Brain pericyte (primary cell): ENCODE measurements at places on chromosomes 4 and X.

- DNase-seq: no peak
Observed at GRCh38 chr4:100828986-100829685, 311.3 kb upstream of the EMCN start.

- DNase-seq: no peak
Observed at GRCh38 chr4:113349430-113349829, 300.0 kb downstream of the ANK2 start.

GRCh38 chr4:156019246-156019645, 65.6 kb upstream of the CTSO start:
- DNase-seq: no peak

- no peak for DNase-seq
Observed at GRCh38 chr4:98662626-98663225, 4.3 kb upstream of the TSPAN5 start.

GRCh38 chr4:20512033-20512792, 188.0 kb upstream of the PACRGL start:
- DNase-seq: no peak

- DNase-seq: no peak
Observed at GRCh38 chr4:132114885-132115284, 1034.2 kb upstream of the PCDH10 start.

- no peak for DNase-seq
Observed at GRCh38 chr4:147192679-147193078, 247.0 kb upstream of the TTC29 start.

DNA sequence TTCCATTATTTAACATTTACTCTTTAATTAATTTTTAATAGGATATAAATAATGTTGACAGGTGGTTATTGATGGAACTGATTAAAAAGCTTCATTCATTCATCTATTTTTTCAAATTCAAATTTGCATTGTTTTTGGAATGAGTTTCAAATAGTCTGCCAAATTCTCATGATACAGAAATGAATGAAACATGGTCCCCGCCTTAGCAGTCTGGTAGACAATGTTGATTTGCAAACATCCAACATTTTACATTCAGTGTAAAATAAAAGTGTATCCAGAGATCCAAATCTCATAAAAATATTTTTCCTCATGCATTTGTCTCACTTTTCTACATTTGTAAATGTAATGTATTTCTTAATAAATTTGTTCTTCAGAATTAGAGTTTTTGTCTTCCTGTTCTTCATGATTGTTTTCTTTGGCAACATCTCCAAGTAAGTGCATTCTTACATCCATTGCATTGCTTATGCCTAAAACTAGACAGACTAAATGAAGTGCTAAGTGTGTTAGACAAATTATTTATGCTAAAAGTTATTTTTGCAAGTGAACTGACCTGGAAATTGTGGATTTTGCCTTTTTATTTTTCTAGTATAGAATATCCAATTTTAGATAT, 142.3 kb downstream of the PCDH18 start:
- DNase-seq: no peak

GRCh38 chrX:68043713-68044438, 389.4 kb downstream of the OPHN1 start:
- DNase-seq: no peak

GRCh38 chrX:68354879-68355628, 78.2 kb downstream of the OPHN1 start:
- DNase-seq: no peak

GRCh38 chr4:7928711-7929110, 10.9 kb downstream of the AFAP1 start:
- DNase-seq: no peak

- no peak for DNase-seq
Observed at GRCh38 chr4:102328045-102328444, 17.2 kb downstream of the SLC39A8 start.

DNA sequence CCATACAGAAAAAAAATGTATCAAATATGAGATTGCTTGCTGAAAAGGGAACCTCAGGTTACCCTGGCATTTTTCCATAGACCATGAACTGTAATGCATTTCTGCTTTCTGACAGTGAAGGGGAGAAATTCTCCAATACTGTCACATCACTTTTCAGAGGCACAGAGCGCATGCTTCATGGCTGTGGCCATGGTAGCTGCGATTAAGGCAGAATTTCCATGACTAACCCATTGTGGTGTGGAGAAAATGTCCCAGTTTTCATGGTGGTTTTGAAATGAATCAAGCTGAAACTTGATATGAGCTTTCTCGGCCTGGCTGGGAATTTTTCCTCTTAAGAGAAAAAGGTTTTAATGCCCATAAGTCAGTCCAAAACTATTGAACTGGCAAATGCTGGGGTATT, 39.5 kb upstream of the MAP3K15 start:
- DNase-seq: no peak

DNA sequence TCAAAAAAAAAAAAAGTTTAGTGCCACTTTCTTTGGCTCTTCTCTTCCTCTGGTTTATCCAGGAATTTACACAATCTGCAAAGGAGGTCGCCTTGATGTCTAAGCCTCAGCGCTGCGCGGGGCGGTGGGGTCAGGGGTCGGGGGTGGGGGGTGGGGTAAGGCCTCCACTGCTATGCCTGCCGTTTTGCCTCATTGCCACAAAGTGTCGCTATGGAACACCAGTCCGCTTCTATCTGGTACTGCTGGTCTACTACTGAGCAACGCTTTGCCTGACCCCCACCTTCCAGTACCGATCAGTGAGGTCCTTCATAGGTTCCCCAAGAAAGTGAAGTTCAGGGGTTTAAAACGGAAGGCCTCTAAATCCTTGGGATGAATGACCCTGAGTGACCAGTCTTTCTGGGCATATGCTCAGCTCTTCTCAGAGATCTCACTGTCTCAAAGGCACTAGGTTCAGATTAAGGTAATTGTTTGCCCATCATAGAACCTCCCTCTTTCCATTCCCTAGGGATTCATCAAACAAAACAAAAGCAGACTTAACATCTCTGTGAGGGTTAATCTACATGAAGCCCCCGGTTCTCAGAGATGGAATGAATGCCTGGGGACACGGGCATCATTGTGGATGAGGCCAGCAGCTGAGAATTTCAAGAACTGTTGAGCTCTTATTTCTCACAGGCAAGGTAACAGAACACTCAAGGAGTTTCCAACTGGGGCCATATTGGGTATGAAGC, 16.9 kb upstream of the TSR2 start:
- no peak for DNase-seq

DNA sequence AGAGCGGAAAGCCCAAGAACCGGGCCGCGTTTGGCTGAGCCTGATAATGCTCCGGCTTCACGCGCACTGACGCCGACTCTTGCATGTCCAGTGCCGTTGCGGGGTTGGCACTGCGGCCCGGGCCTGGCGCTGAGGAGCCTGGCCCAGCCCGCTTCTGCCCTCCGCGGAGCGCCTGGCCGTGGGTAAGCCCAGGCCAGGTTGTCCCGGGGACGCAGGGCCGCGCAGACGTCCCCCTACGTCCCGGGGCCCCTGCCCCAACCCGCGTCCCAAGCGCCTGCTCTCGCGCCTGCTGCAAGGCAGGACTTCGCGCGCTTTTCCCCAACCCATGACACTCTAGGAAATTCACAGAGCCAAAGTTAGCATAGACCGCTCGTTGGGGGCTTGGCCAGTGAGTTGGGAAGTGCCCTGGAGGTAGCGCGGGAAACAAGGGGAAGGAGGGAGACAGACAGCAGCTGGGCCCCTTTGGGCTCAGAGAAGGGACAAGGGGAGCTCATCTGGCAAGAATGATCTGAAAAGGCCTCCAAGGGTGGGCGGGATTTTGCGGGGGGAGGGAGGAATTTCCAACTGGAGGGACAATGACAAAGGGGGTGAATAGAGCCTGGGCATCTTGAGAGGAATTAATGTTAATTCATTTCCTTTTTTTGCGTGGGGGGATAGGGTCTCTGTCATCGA, 665 bp upstream of the LRPAP1 start:
- no peak for DNase-seq

DNA sequence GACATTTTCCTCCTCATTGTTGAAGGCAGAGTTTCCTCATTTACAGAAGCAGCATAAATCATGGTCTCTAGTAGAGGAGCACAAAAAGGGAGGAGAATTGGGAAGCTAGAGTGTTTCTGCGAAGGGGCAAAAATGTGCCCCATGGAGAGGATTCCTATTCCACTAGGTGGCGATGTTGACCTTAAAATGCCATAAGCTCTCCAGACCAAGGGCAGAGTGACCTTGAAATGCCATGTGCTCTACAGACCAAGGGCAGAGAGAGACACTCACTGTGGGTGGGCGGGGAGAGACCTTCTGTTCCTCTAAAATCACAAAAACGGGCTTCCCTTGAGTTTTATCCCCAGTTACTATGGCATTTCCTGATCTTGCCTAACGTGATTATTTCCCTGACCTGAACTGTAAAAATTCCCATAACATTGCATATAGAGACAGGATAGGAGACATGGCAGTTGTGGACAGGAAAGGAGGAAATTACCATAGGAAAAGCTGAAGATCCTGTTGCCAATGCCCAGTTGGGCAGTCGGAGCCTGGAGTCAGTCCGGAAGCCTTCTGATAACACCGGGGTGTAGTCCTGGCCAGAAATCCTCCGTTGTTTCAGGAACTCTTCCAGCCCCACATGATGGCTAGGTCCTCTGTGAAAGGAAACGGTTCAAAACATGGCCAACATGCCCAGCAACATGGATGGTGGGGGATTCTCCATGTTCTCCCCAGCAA, 567.7 kb downstream of the MAGEB5 start:
- no peak for DNase-seq

DNA sequence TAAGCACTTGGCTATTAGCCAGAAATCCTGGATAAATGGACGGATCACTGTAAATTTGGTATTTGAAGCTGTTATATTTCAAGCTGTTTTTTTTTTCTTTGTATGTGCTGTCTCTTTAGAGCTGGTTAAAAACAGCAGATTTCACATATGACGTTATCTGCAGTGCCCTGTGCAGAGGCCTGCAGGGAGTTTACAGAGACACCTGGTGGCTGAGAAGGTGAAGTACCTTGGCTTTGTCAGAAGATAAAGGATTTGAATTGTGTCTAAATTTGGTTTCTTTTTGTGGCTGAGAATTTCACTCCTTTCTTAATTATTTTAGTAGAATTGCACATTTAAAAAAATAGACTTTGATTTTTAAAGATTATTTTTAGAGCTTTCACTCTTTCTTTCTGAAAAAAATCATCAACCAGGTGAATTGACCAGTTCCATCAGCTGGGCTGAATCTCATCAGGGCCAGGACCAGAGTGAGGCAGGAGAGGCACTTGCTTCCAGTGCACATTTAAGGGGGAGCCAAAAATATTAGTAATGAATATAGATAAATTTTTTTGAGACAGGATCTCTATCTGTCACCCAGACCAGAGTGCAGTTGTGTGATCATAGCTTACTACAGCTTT, 9.6 kb upstream of the CHRNA9 start:
- DNase-seq: no peak

DNA sequence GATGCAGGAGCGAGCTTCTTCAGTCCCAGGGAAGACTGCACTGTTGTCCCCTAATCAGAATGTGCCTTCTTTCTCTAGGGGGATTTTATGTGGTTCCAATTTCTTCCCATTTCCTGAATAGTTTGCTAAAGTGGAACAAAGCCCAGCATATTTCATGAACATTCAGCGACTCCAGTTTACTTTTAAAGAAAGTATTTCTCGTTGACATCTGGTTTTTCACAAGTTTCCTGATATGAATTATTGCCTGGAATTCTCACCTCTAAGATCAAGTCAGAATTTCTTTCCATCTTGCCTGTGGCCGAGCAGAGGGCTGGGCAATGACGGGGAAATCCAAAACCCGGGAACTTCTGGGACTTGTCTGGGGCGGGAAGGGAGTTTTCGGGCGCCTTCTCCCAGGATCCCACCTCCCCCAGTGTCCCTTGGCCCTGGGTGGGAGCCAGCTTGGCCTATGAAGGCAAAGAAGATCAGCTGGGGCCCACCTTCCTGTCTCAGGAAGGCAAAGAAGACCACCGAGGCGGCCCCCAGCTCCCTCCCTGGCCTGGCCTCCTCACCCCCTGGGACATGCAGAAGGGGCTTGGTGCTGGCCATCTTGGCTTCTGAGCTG, 15.4 kb downstream of the SORCS2 start:
- DNase-seq: no peak

DNA sequence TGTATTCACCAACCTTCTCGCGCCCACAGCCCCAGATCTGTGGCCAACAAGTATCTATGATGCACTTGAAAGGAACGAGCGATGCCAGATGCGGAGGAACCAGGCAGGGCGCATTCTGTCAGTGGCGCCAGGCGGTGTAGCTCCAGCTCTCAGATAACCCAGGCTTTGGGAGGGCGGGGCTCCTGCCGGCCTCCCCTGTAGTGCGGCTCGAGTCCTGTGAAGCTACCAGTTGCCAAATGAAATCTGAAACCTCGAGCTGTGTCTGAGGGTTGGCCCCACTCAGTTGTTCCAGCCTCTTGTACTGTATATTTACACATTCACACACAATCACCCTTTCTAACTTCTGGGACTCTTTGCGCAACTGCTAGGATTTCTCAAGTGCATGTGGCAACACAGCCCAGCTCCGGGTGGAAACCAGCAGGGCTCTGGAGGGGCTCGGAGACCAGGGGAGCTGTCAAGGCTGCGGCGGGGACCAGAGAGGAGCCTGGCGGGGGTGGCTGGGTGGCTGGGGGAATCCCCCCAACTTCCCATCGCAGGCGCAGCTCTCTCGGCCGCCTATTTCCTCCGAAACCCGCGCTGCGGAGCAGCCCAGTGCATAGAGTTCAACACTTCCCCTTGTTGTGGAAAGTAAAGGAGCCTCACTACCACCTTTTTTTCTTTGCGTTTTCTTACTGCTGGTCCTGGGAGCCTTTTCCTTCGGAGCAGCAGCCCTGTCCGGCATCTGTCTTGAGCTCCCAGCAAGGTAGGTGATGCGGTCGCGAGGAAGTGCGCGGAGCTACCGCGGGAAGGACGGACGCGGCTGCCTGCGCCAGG, at the start of gene ARHGAP24:
Gene ARHGAP24, plus strand, starts transcription at position 333 of the 813 bp plus-strand sequence.
- peak; percentile 77 for DNase-seq

GRCh38 chrX:10667143-10667542, 46.8 kb upstream of the MID1 start:
- DNase-seq: no peak

- DNase-seq: no peak
Observed at GRCh38 chrX:110795645-110796406, at the start of gene CHRDL1. Gene CHRDL1 (minus strand): TSS chrX:110795817. CDS start chrX:110792181, 3,636 bp downstream.

- DNase-seq: no peak
Observed at GRCh38 chr4:21893136-21893535, 55.4 kb downstream of the KCNIP4 start.

- DNase-seq: no peak
Observed at GRCh38 chr4:187357821-187358220, 634.2 kb upstream of the FAT1 start.

DNA sequence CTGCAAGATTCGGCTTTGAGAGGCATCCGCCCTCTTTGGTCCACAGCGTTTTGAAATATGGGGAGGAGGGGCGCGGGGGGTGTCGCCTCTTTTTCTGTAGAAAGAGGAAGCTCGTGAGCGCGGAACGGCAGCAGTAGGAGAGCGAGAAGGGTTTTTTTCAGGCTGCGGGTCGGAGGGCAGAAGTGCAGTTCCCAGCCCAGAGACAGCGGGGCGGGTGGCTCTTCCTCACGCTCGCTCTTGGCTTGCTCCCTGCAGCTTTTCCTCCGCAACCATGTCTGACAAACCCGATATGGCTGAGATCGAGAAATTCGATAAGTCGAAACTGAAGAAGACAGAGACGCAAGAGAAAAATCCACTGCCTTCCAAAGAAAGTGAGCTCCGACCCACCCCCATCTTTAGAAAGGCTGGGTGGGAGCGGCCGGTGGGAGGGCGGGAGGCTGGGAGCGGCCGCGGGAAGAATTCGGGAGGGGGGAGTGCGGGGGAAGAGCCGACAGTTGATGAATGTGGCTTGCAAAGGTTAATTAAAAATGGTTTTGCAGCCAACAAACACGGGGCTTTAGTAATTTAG, 1.2 kb downstream of the TMSB4X start:
- DNase-seq: no peak

GRCh38 chr4:25350561-25350960, 26.5 kb upstream of the ANAPC4 start:
- DNase-seq: no peak

GRCh38 chr4:16857425-16857824, 41.0 kb downstream of the LDB2 start:
- no peak for DNase-seq
